ENCODE measurements at places on chromosomes 1 and 21.

DNA sequence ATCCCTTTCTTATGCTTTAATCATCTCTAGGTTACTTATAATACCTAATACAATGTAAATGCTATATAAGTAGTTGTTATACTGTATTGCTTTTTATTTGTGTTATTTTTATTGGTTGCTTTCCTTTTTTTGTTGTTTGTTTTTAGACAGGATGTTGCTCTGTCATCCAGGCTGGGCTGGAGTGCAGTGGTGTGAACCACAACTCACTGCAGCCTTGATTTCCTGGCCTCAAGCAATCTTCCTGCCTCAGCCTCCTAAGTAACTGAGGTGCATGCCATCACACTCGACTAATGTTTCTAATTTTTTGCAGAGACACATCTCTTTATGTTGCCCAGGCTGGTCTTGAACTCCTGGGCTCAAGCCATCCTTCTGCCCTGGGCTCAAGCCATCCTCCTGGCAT, 26.9 kb downstream of the KRTAP19-8 start:
- DNase-seq: no peak

DNA sequence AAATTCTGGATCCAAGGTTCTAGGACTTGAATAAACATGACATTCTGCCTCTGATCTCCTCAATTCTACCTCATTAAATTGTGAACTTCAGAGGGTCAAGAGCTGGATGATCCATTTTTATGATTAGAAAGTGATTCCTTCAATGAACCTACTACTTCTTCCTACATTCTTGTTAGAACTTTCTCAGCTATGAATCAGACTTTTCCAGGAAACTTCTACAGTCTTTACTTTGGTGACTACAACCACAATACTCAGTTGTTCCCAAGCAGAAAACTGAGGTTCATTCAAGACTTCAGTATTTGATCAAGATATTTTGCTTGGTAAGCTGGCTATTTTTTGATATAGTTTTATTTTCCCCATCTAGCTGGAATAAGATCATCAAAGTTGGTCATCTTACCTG, 51.4 kb downstream of the CDC7 start:
- DNase-seq: no peak

DNA sequence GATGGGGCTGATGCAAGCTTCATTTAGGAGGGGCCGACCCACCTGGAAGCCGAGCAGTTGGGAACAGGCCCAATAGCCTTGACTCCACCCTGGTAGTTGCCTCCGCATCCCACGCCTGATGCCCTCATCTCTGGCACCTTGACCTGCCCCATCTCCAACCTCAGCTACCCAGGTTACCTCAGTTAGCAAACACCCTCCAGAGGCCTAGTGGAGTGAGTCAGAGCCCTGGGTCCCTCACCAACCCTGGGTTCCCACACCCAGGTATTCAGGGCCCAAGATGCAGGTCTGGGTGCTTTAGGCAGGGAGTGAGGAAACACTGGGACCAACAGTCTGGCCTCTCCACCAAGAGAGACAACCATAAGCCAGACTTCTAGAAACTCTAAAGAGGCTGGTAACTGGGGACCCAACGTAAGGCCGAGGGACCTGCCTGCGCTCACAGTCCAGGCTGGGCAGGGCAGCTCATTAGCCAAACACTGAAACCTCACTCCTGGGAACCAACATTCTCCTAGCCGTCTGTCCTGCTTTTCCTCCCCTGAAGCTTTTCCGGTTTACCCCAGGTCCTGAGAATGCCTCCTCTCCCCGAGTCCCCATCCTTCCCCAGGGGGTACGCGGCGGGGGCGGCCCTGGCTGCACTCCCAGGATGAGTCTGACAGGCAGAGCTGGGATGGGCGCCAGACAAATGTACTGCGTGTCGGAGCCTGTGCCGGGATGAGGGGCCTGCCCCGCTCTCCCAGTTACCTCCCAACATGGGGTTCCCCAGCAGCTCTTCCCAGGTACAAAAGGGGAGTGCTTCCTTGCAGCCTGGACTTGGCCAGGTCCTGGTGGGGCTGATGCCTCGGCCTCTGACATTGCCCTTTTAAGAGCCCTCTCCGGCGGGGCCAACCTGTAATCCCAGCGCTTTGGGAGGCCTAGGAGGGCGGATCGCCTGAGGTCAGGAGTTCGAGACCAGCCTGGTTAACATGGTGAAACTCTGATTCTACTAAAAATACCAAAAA, 8.9 kb upstream of the CELSR2 start:
- no peak for DNase-seq

DNA sequence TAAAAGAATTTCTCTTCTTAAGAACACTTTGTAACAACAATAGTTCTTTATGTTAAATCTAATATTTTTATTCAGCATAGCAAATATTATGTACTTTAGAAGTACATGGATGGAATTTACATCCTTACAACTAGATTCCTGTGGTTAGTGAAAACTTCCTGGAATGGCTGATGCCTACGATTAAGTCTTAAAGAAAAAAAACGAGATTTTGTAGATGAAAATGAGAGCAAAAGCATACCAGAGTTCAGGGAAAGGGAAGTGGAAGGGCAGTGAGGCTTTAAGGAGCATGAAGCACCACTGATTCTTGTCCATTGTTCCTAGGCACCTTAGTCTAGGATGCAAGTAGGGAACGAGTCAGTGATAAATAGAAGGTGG, 26.7 kb downstream of the CFH start:
- no peak for DNase-seq

- DNase-seq: no peak
Measured at GRCh38 chr1:232393010-232393409, 236.9 kb downstream of the SIPA1L2 start.

DNA sequence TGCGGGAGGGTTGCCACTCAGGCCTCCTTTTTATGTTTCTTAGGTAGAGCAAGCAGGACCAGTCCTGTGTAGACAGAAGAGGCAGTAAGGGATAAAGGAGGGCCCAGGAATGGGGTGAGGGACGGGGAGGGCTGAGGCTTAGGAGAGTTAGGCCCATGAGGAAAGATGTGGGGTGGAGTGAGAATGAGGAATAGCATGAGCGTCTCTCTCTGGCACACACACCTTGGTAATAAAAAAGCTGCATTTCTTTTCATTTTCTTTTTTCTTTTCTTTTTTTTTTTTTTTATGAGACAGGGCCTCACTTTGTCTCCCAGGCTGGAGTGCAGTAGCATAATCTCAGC, 7.6 kb upstream of the HSPG2 start:
- no peak for DNase-seq

DNA sequence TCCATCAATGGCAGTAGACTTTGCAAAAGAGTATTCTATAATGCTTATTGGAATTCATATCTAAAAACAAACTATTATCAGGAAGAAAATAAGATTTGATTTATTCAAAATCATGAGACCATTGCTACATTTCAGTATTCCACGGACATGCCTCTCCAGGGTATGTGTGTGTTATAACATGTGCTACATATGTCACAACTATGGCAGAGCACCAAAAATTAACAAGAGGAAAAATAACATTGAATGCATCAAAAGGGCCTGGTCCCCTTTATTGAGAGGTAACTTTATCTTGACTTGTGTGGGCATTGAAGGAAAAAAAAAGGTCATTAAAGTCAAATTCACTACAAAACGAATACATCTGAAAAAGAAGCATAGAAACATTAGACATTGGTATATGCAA, 22.6 kb upstream of the LRRC8B start:
- no peak for DNase-seq

DNA sequence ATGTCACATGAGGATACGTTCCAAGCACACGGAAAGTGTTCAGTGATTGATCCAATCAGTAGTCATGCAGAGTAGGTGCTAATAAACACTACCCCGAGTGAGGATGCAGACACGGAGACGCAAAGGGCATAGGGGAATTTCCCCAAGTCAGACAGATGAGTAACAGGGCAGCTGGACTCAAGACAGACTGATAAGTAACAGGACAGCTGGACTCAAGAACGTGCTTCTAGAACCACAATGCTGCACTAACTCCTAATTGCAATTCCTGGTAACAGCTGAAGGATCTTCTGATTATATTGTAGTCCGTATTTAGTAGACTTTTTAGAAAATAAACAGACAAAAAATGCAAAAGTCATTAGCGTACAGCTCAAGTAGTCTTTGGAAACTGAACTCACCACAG, 1.9 kb upstream of the OR2T10 start:
- DNase-seq: no peak

DNA sequence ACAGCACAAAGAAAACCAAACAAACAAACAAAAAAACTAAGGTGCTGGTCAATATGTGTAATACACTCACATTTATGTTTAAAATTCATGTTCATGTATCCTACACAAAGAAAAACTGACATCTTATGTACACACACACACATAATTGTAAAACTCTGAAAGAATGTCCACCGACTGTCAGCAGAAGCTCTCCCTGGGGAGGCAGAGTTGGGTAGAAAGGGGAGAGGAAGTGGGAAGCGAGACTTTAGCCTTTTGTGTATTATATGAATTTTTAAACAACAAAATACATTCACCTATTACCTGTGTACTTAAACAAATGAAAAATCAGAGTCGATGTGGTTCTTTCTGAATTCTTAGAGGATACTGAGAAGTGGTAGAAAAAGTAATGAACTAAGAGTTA, 88.3 kb downstream of the ABCA4 start:
- DNase-seq: no peak

DNA sequence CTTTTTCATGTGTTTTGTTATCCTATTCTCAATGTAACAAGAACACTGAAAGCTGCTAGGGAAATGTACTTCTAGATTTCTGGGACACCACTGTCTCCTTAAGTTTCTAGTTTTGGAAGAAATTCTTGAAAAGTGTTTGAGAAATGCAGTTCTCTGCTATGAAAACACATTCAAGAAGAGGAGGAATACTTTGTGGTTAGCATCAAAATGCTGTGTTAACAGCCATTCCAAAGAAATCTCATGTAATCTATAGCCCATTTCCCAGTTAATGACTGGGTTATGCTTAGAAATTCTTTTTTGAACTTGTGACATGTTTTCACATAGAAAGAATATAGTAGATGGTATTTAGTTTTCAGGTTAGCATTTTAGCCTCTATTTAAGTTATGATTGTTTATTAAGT, 6.0 kb downstream of the RAVER2 start:
- no peak for DNase-seq

GRCh38 chr1:174262349-174263241, 103.3 kb downstream of the RABGAP1L start:
- no peak for DNase-seq

- DNase-seq: no peak
Measured at GRCh38 chr21:20308586-20309315, 689.5 kb upstream of the NCAM2 start.

- DNase-seq: no peak
Measured at GRCh38 chr21:17372200-17372599, 140.6 kb upstream of the CXADR start.

GRCh38 chr1:216095400-216095799, 327.8 kb downstream of the USH2A start:
- DNase-seq: no peak

GRCh38 chr1:40694353-40694874, 2.9 kb downstream of the NFYC start:
- no peak for DNase-seq

- no peak for DNase-seq
Measured at GRCh38 chr1:184906761-184907160, 67.5 kb downstream of the NIBAN1 start.

GRCh38 chr1:240582953-240583352, 29.0 kb downstream of the GREM2 start:
- no peak for DNase-seq

- no peak for DNase-seq
Measured at GRCh38 chr1:234823191-234824176, 213.5 kb upstream of the IRF2BP2 start.

GRCh38 chr1:42259739-42260064, 75.3 kb downstream of the FOXJ3 start:
- DNase-seq: no peak

DNA sequence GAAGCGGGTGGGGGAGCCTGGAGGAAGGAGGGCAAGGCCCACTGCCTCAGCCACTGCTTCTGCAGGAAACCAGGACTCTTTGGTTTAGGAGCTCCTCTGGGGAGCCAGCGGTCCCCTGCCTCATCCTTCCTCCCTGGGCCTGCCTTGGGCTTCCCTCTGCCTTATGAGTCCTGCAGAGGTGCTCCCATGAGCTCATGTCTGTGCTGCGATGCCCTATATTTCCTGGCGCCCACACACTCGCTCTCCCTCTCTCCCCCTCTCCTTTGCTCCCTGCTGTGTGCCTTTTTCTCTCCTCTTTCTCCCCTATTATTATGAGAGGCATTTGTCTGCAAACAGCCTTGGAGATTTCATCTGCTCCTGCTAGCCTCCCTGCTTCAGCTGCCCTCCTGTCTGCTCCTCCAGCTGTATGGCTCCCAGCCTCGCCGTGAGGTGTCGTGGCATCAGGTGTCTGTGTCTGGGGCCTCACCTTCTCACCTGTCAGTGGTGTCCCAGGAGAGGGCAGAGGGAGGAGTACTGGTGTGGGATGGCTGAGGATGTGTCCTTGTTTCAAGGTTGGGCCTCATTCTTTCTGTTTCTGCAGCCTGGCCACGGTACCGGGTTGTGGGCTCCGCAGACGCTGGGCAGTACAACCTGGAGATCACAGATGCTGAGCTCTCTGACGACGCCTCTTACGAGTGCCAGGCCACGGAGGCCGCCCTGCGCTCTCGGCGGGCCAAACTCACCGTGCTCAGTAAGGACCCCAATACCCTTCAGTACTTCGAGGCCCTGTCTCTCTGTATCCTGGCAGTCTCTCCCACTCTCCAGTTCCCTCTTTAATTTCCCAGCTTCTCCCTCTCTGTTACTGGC, 84.2 kb downstream of the KIRREL1 start:
- DNase-seq: no peak

- no peak for DNase-seq
Measured at GRCh38 chr21:37783016-37783415, 133.2 kb downstream of the KCNJ6 start.

GRCh38 chr1:53703174-53703573, 35.8 kb downstream of the GLIS1 start:
- no peak for DNase-seq

GRCh38 chr1:16420424-16421118, 16.7 kb downstream of the SPATA21 start:
- peak; percentile 74 for DNase-seq

- DNase-seq: no peak
Measured at GRCh38 chr1:6418668-6419396, 887 bp downstream of the HES2 start.

DNA sequence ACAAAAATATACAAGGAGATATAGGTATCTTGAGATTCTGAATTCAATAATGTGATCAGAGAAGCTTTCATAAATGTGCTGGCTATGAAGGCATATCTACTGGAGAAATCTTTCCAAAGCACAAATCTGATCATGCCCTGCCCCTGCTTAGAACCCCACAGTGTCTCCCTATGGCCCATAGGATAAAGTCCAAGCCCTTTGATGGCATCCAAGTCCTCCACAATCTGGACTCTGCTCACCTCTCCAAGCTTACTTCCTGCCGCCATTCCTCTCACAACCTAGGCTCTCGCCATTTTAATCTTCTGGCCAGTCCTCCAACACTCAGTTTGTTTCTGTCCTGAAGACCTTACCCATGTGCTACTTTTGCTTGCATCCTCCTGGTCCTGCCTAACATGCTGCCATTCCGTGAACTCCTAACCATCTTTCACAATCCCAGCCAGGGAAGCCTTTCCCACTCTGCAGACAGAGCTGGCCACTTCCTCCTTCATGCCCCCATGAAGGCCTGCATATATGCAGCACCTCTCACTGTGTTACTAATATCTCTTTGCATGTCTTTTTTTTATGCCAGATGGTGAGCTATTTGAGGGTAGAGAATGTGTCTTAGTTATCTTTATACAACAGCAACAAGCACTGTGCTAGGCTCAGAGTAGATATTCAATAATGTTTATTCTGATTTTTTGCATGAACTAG, 5.6 kb upstream of the ATP1A1 start:
- DNase-seq: no peak
